ENCODE measurements at places on chromosomes 2 and 18.
A peak's percentile ranks its signal among the peaks of the same experiment; 100 is the strongest.

- no peak for DNase-seq
Measured at GRCh38 chr2:218517434-218518206, 50.5 kb downstream of the USP37 start.

DNA sequence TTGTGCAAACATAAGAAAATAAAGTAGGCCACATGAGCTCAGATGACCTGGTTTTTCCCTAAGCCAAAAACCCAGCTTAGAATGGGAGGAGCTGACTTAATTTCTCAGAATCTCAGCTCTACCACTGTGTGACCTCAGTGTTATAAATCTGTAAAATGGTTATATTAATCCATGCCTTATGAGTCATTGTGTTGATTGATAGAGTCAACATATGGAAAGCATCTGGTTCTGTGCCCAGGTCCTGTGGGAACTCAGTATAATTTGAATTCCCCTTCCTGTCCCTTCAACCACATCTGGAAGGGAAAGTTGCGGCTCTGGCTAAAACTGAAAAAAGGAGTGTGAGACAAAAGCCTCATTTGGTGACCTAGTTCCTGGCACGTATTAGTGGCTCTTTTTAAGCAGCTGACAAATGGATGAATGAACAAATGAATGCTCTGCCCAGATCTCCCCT lies 25.7 kb downstream of the TMEM177 start:
- no peak for DNase-seq

DNA sequence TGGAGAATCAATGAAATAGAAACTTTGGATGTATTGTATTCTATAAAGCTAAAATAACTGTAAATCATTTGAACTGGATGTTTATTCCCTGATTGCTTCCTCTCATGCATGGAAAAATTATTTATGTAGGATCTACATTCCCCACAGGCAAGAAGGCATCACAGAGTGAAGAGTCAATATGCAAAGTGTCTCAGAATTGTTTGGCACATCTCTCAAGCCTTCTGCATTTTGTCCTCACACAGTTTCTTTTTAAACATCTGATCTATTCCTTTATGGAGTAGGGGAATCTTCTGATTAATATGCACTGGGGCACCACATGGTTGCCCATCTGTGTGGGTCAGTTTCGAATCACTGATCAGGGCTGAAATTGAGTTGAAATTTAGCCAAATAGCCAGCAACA lies 465.4 kb downstream of the ZNF804A start:
- DNase-seq: no peak

DNA sequence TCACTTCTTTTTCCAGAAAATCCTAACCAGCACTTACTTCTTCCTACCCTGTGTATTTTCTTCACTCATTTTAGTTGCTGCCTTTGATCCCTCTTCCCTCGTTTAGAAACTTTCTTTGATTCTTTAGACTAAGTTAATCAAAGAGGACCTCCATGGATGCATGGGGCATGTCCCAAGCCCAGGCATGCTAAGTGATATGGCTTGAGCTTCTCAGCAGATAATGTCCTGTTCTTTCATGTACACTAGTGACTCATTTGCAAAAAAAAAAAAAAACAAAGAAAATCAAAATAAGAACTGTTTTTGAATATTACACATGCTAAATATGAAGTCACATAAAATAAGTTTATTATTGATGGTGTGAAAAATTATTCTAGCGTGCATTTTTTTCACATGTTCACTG lies 800.9 kb downstream of the SATB2 start:
- no peak for DNase-seq

- no peak for DNase-seq
Measured at GRCh38 chr18:62387257-62387656, 62.1 kb downstream of the TNFRSF11A start.

- DNase-seq: peak; percentile 73
Measured at GRCh38 chr18:61064911-61065310, 268.3 kb upstream of the CDH20 start.

GRCh38 chr2:55948176-55948923 lies 24.8 kb upstream of the EFEMP1 start:
- DNase-seq: no peak

DNA sequence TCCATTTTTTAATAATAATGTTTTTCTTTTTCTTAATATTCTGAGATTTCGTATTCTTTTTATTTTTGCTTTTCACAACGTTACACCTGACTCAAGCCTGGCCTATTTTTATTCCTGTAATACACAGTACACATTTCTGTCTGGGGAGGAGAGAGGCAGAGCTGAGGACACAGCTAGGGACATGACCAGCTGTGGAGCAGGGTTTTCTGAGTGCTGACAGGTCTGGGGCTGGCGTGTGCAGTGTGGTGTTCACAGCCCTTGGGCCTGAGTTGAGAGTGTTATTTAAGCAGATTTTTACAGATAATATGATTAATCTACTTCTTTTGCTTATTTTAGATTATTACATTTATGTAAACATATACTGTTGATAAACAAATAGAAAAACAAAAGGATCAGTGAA lies 55.9 kb downstream of the ZAP70 start:
- no peak for DNase-seq

GRCh38 chr18:59272221-59272888 lies 899 bp downstream of the RAX start:
- no peak for DNase-seq

DNA sequence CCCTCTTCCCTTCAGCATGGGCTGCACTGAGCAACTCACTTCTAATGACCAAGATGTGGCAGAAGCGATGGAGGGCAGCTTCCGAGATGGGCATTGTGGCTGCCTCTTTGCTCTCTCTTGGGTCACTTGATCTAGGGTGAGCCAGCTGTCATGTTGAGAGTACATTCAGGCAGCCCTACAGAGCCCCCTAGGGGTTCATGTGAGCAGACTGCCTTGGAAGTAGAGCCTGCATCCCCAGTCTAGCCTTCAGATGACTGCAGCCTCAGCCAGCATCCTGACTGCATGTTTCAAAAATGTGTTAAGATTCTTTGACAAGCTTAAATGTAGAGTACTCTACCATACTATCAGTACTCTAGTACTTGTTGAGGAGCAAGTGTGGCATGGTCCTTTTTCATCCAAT lies 143.9 kb downstream of the NCK2 start:
- peak; percentile 32 for DNase-seq

GRCh38 chr2:20491739-20492531 lies 45.1 kb downstream of the RHOB start:
- DNase-seq: no peak

GRCh38 chr2:221810245-221810644 lies 238.1 kb upstream of the EPHA4 start:
- no peak for DNase-seq

- no peak for DNase-seq
Measured at GRCh38 chr2:239607517-239608191, 206.8 kb upstream of the HDAC4 start.

- no peak for DNase-seq
Measured at GRCh38 chr2:67878743-67879142, 184.1 kb downstream of the C1D start.

- DNase-seq: no peak
Measured at GRCh38 chr2:157830696-157831570, 45.2 kb downstream of the ACVR1 start.

GRCh38 chr2:147439986-147440385 lies 404.8 kb upstream of the ACVR2A start:
- DNase-seq: no peak

- DNase-seq: no peak
Measured at GRCh38 chr18:31965316-31965970, 22.5 kb upstream of the TRAPPC8 start.

DNA sequence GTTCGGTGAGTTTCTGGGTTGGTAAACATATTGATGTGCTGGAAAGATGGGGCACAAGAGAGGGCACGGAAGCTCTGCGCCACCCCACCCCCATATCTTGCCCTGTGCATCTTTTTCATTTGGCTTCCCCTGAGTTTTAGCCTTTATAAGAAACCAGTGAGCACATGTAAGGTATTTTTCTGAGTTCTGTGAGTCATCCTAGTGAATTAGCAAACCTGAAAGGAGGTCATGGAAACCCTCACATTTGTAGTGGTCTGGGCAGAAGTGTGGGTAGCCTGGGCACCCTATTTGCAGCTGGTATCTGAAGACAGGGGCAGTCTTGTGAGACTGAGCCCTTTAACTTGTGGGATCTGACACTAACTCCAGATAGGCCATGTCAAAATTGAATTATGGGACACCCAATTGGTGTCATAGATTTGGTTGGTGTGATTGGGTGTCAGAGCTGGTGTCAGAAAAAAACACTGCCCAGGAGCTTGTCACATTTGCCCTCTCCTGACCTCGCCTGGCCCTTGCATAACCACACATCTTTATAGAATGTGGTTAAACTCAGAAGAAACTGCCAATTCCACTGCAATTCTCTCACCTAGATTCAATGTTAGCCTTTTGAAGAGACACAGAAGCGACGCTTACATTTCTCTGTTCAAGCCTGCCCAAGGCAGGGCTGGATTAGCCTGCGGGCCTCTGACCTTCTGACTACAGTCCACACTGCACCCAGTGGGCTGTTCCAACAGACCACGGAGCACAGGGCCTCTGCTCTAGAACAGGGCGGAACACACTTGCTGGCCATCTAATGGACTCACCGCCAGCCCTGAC lies 12.0 kb upstream of the GALM start:
- DNase-seq: no peak

DNA sequence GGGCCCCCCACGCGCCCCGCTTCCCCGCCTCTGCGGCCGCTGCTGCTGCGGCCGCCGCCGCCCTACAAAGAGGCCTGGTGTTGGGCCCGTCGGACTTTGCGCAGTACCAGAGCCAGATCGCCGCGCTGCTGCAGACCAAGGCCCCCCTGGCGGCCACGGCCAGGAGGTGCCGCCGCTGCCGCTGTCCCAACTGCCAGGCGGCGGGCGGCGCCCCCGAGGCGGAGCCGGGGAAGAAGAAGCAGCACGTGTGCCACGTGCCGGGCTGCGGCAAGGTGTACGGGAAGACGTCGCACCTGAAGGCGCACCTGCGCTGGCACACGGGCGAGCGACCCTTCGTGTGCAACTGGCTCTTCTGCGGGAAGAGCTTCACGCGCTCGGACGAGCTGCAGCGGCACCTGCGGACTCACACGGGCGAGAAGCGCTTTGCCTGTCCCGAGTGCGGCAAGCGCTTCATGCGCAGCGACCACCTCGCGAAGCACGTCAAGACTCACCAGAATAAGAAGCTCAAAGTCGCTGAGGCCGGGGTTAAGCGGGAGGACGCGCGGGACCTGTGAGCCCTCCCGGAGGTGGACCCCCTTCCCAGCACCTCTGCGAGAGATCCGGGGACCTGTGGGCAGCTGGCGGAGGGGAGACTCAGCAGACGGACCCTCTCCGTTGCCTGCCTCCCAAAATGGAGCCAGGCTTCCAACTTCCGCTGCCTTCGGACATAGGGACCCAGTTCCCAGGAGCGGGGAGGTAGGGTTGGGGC lies 1.9 kb downstream of the SP5 start:
- DNase-seq: peak; percentile 61

- no peak for DNase-seq
Measured at GRCh38 chr18:59049721-59050660, 89.7 kb upstream of the SEC11C start.

GRCh38 chr2:46389417-46389916 lies 89.9 kb upstream of the TMEM247 start:
- no peak for DNase-seq
